Left kidney (tissue), 8 donors: ENCODE measurements at places on chromosomes 13 and 19. TPM values are rescaled to one million over a fixed set of nuclear protein-coding genes. Genes with fewer than 3 reads are reported as not detected.

DNA sequence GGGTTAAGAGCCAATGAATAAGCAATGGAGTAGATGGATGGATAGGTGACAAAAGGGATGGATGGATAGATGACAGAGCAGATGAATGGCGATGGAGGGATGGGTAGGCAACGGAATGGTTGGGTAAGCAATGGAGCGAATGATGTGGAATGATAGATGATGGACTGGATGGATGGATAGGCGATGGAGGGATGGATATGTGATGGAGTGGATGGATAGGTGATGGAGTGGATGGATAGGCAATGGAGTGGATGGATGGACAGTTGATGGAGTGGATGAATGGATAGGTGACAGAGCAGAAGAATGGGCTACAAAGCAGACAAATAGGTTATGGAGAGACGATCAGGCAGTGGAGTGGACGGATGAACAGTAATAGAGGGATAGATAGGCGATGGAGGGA lies 269.6 kb downstream of the TEX29 start:
- DNase-seq: no peak

DNA sequence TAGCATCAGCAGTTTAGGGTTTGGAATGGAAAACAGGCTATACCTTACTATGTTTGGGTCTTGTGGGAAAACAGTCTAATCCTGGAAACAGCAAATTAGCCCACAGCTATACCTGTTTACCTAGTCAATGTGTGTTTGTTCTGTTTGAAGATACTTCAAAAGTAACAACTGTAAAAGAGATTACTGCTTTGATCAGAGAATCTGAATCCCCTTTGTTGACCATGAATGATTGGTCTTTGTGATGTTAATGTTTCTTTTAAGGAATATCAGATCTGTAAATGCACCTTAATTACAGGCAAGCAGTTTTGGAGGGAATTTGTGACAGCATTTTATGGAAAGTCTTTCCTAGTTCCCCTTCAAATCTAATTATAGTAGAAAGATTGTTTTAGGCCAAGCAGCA lies 20.7 kb upstream of the KLF5 start:
- DNase-seq: no peak

The HTR2A gene
- 1.0 TPM for polyA plus RNA-seq

The FXYD3 gene
- polyA plus RNA-seq: 18.6 TPM

DNA sequence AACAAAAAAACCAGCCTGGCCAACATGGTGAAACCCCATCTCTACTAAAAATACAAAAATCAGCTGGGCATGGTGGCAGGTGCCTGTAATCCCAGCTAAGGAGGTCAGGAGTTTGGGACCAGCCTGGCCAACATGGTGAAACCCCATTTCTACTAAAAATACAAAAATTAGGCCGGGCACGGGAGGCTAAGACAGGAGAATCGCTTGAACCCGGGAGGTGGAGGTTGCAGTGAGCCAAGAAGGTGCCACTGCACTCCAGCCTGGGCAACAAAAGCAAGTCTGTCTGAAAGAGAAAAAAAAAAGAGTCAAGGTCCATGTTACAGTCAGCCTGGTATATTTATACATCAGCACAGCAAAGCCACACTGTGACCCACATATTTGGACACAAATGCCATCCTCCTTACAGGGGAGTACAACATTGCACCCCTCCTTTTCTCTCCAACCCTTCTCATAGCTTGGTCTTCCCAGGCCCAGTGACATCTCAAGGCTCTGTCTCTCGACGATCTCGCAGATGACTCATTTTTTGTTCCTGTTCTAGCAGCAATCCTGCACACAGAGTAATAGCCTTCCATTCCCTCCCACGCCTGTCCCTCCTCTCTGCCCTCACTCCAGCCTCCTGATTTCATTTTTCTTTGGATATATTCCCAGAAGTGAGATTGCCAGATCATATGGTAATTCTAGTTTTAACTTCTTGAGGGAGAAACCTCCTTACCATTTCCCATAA lies 21.0 kb upstream of the DPP9 start:
- no peak for DNase-seq

The SIGLEC11 gene
- polyA plus RNA-seq: 4.1 TPM

The SOHLH2 gene
- polyA plus RNA-seq: 4.8 TPM

The IGFL1 gene
- polyA plus RNA-seq: not detected

The GRIK5 gene
- 26.3 TPM for polyA plus RNA-seq

DNA sequence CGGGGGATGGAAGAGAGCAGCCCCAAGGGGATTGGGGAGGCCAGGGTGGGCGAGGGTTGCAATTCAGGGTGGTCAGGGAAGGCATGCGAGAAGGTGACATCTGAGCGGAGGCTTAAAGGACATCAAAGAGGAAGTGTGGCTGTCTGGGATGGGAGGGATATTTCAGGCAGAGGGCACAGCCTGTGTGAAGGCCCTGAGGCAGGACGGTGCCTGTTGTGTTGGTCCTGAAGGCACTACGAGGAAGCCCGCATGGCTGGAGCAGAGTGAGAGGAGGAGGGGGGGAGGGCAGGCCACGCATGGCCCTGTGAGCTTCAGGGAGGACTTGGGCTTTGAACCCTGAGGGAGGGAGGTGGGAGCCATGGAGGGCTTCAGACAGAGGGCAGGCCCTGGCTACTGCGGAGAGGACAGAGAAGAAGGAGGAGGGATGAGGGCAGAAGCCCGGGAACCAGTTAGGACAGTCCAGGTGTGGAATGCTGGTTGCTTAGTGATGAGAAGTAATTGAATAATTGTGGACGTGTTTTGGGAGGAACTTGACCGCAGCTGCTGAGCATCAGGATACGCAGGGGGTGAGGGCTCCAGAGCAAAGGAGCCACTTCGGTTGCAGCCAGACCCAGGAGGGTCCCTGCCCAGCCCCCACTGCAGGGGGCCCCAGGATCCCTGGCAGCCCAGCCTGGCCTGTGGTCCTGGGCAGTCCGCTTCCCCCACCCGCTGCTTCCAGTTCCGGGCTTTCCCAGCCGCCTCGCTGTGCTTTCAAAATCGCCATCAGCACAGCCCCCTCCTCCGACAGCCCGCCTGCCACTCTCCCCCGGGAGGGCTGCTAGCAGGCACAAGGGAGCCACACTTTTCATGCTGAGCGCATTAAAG lies 6.2 kb downstream of the TLE6 start:
- peak; percentile 79 for DNase-seq

- no peak for DNase-seq
Measured at GRCh38 chr13:71304861-71305260, 562.1 kb downstream of the DACH1 start.

- DNase-seq: no peak
Measured at GRCh38 chr13:93505104-93505952, 278.7 kb downstream of the GPC6 start.

DNA sequence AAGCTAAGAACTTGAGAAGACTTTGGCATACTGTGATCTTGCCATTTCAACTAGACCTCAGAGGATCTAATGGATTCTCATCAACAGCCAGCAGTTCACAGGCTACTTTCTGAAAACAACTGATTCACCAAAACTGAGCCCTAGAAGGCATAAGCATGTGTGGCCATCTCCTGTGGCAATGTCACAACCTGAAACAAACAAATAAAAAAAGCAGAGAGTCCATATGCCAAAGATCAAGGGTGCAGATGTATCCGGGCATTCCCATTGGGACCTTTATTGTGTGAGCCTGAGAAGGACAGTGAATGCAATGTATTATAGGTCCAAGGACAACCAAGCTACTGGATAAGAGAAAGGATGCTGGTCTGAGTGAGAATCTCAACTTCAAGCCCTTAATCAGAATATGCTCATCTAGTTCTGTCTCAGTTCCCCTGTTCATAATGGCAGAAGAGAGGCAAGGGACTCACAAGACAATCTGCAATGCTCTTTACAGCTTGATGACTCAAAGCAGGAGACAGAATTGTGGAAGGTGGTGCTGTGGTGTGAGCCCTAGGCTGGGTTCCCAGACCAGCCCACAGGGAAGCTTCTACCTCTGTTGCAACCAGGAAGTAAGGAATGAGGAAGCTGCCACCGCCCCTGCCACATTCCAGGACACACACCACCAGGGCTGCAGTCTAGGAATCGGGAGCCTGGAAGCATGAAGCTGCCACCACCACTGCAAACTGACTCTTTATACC lies 133.7 kb downstream of the RAP2A start:
- no peak for DNase-seq

The CADM4 gene
- 43.0 TPM for polyA plus RNA-seq

The RGS9BP gene
- 0.42 TPM for polyA plus RNA-seq

The RBM26 gene
- 104 TPM for polyA plus RNA-seq
